Dermis lymphatic vessel endothelial cell (primary cell): ENCODE measurements at places on chromosomes 12 and 14. TPM values are rescaled to one million over a fixed set of nuclear protein-coding genes. Genes with fewer than 3 reads are reported as not detected.

The SLC39A9 gene
- total RNA-seq: 123 and 124 TPM in 2 replicates

The ASIC1 gene
- under 0.01 TPM in 2 replicates for total RNA-seq

The NKX2-1 gene
- total RNA-seq: not detected in 2 replicates

The OVCH1 gene
- total RNA-seq: not detected in 2 replicates

The ADCY4 gene
- 51.0 and 57.6 TPM in 2 replicates for total RNA-seq

The PRORP gene
- 18.7 and 24.6 TPM in 2 replicates for total RNA-seq

The CPM gene
- 0.33 and 0.60 TPM in 2 replicates for total RNA-seq

The ASPG gene
- total RNA-seq: not detected in 2 replicates

The KRT86 gene
- total RNA-seq: not detected in 2 replicates
